SW480 (cell line): ENCODE measurements at places on chromosomes 2 and 18.

DNA sequence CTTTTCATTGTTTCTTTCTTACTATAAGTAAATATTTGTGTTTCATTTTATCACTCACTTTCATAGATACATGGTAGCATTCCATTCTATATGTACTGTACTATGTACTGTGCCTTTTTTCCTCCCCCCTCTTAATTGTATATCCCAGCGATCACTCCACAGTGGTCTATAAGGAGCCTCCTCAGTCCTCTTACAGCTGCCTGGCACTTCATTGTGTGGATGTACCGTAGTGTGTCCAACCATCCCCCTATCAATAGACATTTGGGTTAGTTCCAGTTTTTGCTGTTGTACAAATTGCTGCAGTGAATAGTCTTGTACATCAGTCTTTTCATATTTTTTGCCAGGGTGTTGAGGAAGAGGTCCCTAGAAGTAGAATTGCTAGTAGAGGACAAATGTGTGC, 21.4 kb upstream of the DRC1 start:
- no peak for DNase-seq

- DNase-seq, result peak; percentile 95
Measured at GRCh38 chr2:172084645-172085459, 455 bp upstream of the DLX1 start.

- DNase-seq, result no peak
Measured at GRCh38 chr2:144518748-144519596, 947 bp downstream of the ZEB2 start.

GRCh38 chr2:7028846-7029245, 111.6 kb downstream of the RNF144A start:
- DNase-seq, result no peak

- DNase-seq, result no peak
Measured at GRCh38 chr2:161045726-161046125, 114.5 kb upstream of the TANK start.

DNA sequence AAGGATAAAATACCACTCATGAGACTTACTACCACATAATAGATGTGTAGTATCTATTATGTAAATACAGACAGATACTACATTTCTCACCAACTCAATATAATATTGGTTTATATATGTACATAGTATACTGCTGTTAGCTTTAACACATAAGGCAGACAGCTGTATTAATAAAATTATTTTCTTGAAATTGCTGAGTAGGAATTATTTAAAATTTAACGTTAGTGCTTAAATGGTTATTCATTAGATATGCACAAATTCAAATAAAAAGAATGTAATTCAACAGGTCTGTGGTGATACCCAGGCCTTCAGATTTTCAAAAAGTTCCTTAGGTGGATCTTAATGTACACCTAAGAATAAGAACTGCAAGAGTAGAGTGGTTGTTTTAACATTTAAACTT, 59.0 kb downstream of the PRPF40A start:
- DNase-seq, result no peak

- DNase-seq, result no peak
Measured at GRCh38 chr18:54389143-54389505, 31.4 kb downstream of the C18orf54 start.

DNA sequence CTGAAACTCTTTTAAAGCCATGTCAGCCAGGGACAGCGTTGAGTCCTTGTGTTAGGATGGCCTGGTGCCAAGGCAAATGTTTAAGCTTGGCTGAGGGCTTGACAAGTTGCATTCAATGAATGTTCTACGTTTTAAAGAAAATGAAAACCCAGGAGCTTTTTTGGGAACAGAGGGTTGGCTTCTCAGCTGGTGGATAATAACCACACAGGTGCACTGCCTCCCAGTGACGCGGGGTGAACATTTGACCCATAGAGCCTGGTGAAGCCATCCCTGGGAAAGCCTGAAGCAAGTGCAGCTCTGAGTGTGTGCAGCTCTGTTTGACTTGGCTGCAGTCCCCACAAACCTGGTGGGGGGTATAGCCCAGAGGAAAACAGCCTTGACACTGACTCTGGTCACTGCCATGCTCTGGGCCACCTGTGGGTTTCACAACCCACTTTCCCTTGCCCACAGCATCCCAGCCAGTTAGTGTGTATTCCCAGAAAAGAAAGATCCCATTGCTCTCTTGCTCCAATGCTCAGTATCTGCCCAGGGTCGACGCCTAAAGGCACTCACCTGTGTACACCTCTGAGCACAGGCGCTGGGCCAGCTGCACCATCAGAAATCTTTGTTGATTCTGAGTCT, 874.9 kb downstream of the RNF144A start:
- no peak for DNase-seq

DNA sequence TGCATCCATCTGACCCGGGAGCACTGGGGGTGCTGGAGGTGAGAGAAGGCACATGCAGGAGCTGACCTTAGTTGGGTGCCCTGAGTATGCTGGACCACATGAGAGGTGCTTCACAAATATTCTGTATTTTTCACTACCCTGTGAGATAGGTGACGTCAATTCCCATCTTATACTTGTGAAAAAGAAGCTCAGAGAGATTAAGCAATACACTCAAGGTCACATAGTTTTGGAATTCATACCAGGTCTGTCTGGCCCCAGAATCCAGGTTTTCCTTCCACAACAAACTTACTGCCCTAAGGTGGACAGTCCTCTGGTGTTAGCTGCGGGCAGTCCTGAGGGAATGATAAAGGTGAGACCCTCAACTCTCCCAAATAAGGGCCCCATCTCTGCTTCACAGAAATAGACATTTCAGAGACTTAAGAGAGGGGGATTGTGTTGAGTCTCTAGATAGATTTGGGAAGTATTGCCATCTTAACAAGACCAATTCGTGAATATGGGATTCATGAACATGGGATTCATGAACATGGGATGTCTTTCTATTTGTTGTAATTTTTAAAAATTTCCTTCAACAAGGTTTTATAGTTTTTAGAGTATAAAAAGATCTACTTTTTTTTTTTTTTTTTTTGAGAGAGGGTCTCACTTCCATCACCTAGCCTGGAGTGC, 64.0 kb upstream of the SMAD7 start:
- no peak for DNase-seq

- no peak for DNase-seq
Measured at GRCh38 chr2:42736598-42737322, 27.2 kb downstream of the OXER1 start.

- DNase-seq, result no peak
Measured at GRCh38 chr2:215702116-215702902, 266.4 kb upstream of the FN1 start.

DNA sequence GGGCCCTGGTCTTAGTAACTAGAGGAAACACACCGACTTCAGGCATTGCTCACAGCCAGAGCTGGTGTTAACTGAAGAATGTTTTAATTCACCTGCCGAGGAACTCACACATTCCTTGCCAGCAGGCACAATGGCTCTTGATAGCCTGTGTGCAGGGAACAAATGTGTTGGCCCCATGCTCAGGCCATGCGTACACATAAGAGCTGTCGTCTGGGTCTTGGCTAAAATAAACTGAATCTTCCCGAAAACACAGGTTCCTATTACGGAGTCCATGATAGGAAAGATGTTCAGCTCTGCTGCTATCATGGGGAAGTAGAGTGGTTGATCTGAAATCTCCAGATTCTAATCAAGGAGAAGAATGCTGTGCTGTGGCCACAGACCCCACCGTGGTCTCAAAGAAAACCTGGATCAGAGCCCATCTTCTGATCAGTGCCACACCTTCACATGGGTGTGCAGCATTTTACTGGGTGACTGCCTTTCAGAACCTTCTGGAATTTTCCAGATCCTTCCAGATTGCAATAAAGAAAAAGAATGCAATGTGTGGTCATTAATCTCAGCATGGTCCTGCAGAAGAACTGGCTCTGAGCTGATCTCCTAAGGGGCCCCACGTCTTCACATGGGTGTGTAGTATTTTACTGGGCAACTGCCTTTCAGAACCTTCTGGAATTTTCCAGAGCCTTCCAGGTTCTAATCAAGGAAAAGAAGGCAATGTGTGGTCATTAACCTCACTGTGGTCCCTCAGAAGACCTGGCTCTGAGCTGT, 17.2 kb downstream of the MBP start:
- DNase-seq, result no peak

DNA sequence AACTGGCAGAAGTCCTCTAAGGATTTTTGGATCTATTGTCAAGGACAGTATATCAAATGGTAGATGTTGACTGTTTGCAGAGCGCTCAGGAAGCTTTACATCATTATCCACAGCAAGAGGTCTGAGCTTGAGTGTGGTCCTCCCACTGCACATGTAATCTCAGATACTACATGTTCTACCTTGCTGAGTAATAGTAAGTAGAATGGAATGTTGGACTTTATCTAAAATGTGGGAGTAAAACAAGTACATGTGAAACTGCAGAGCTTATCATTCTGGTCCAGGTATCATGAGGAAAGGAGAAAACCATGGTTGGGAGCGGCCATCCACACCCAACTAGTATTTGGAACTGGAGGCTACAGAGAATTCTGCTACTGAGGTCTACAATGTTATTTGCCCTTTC, 19.3 kb upstream of the CD28 start:
- no peak for DNase-seq

- DNase-seq, result no peak
Measured at GRCh38 chr2:143796051-143796450, 666.8 kb downstream of the ARHGAP15 start.

DNA sequence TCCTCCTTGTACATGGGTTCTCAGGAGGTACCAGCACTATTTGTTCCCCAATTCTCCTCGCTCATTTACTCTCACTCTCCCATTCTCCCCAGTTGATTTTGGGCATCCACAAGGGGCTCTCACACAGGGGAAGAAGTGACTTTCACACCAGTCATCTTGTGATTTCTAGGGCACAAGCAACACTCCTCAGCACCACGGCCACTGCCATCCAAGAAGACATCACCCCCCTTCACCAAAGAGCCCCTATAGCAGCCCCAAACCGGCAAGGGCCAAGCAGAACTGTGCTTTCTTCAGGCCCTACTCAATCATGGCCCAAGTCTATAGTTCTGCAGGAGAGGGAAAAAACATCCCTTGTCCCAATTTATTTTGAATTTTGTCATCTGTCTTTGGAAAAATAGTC, 209.2 kb upstream of the ARL4C start:
- DNase-seq, result no peak

- DNase-seq, result no peak
Measured at GRCh38 chr2:113734185-113734584, 22.3 kb downstream of the SLC35F5 start.

GRCh38 chr2:163347982-163348856, 387.6 kb downstream of the FIGN start:
- DNase-seq, result no peak

DNA sequence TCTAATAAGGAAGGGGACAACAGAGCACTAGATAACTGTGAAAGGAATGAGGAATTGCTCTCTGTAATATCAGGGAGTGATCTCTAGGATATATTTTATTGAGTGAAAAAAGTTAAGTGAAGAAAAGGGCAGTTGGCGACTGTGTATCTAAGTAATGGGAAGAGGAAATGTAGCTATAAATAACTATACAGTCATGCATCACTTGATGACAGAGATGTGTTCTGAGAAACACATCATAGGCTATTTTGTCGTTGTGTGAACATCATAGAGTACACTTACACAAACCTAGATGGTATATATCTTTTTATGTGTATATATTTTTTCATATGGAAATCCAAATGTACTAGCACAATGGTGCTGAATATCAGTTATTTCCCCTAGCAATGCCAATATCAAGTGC, 329.3 kb downstream of the TXNL1 start:
- DNase-seq, result no peak
